Activated CD4-positive, CD25-positive, alpha-beta regulatory T cell treated with anti-CD3 and anti-CD28 coated beads, Interleukin-2, amount 50 U/mL, for 24 hours (primary cell): ENCODE measurements at places on chromosomes 3 and 15.

DNA sequence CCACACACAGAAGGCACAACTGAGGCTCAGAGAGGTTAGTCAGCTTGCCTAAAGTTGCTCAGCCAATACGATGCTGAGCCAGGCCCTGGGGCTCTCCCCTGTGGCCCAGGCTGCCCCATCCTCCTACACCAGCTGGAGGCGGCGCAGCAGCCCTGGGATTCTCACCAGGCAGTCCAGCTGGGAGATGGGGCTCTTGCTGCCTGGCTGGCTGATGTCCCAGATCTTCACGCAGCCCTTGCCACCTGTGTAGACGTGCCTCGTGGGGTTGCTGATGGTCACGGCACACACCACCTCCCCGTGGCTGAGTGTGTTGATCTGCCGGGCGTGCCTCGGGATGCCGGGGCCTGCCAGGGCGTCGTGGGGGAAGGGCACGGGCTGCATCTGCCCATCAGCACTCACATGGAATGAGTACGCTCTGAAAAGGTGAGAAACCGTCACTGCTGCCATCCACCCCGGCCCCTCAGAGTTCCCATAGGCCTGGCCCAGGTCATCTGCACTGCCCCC lies 42.8 kb downstream of the TLE3 start:
- ATAC-seq, result no peak

- no peak for ATAC-seq
Measured at GRCh38 chr3:11364181-11364580, 92.0 kb downstream of the ATG7 start.

- ATAC-seq, result no peak
Measured at GRCh38 chr3:43405888-43406642, 119.7 kb downstream of the SNRK start.

GRCh38 chr3:187077085-187077484 lies 62.2 kb downstream of the RPL39L start:
- no peak for ATAC-seq

GRCh38 chr15:38545179-38545578 lies 19.4 kb downstream of the RASGRP1 start:
- ATAC-seq, result no peak

GRCh38 chr3:179852142-179852905 lies 184.4 kb downstream of the PEX5L start:
- peak; percentile 7 for ATAC-seq

GRCh38 chr3:100761211-100761942 lies 52.1 kb downstream of the TFG start:
- peak; percentile 51 for ATAC-seq

DNA sequence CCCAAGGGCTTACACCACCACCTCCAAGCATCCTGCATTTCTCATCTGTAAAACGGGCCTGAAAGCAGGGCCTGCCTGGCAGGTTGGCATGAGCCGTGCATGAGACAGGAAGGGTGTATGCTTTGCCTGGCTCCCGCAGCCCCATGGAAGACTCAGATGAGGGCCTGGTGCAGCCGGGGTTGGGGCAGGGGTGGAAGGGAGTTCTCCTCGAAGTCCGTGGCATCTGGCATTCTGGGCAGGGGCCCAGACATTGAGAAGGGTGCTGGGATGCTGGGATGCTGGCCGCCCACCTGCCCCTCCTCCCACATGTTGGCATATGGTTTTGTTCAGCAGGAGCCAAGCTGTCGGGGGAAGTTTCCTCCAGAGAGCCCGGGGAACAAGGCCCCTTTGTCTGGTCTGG lies 13.0 kb upstream of the FBLN2 start:
- no peak for ATAC-seq

DNA sequence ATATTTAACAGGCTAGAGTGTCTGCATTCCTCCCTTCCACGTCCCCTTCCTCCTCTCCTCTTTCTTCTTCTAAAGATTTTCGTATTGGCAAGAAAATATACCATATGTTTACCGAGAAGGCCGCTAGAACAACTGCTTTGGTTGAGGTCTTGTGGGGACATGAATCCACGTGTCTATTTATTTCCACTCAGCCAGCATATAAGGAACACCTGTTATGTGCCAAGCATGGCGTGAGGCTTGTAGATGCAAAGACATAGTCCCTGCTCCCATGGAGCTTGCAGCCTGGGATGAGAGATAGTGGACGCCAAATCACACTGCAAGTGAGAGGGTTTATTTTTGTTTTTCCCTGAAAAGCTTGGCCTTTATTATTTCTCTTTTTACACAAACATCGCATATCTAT lies 57.1 kb downstream of the SLC7A14 start:
- no peak for ATAC-seq

DNA sequence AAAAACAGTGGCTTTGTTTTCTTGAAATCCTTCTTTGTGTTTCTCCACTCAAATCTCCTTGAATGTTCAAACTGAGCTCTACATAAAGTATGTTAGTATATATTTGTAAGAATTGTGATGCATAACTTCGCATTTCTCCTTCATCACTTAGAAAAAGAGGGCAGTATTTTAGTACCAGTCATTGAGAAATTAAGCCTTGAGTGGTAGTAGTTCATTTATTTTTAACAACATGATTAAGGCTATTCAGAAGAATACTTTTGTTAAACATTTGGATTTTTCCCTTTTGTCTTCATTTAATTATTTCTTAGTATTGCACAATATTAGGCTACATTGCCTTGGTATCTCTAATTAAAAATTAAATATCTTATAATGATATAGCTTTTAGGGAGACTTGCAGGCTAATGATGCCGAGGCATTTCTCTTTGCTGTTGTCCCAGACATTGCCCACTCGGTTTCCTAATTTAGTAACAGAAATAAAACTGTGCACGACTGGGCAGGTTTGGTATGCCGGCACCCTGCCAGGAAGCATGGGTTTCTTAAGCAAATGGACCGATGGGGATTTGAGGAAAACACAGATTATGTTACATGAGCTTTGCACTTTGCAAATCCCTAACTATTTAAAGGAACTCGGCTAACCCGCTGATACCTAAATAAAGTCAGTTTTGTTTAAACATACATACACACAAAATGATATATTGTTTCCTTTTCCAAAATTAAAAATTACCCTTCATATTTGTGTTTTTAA lies 54.7 kb downstream of the LRRC28 start:
- no peak for ATAC-seq

DNA sequence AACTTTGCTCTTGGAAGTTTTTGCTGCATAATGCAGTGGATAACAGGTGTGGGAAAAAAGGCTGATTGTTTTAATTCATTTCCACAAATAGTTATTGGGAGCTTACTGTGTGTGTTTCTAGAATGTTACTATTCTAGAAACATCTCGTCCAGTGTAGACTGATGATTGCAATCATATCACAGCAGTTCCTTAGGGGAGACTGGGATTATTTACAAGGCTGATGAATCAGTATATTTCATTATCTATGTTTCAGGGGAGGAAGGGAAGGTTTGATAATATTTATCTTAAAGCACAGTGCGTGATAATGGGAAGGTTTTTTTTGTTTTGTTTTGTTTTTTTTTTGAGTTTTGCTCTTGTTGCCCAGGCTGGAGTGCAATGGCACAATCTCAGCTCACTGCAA lies 2.4 kb downstream of the USP13 start:
- ATAC-seq, result no peak

DNA sequence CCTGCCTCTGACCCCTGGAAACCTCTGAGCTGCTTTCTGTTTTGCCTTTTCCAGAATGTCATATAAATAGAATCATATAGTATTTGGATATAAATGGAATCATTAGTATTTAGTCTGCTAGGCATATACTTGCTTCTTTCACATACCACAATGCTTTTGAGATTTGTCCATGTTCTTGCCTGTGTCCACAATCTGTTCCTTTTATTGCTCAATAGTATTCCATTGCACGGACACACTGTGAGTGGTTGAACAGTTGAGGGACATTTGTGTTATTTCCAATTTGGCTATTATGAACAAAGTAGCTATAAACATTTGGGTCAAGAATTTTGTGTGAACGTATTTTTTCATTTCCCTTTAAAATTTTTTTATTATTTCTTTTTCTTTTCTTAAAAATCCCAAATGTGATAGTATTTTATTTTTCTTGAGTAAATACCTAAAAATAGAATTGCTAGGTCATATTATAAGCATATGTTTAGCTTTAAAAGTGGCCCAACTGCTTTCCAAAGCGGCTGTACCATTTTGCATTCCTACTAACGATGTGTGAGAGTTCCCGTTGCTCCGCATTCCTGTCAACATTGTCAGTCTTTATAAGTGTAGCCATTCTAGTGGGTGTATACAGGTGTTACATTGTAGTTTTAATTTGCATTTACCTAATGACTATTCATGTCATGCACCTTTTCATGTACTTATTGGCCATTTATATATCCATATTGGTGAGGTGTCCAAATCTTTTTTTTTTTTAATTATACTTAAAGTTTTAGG lies 26.5 kb downstream of the WDR53 start:
- ATAC-seq, result no peak

DNA sequence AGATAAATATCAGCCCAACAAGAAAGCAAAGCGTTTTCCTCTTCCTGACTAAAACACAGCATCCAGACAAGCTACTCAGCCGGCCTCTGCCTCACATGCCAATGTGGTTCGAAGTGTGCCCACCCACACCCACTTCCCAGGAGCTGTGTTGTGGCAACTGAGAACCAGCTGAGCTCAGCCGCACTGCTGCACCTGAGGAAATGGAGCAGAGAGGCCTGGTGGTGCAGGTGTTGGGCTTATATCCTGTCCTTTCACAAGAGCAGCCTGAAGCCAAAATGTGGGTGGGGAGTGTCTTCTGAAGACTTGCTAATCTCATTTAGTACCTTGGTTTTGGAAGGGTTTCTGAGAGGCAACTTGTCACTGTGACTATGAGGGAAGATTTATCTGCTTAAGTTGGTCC lies 23.0 kb upstream of the RETNLB start:
- ATAC-seq, result no peak

DNA sequence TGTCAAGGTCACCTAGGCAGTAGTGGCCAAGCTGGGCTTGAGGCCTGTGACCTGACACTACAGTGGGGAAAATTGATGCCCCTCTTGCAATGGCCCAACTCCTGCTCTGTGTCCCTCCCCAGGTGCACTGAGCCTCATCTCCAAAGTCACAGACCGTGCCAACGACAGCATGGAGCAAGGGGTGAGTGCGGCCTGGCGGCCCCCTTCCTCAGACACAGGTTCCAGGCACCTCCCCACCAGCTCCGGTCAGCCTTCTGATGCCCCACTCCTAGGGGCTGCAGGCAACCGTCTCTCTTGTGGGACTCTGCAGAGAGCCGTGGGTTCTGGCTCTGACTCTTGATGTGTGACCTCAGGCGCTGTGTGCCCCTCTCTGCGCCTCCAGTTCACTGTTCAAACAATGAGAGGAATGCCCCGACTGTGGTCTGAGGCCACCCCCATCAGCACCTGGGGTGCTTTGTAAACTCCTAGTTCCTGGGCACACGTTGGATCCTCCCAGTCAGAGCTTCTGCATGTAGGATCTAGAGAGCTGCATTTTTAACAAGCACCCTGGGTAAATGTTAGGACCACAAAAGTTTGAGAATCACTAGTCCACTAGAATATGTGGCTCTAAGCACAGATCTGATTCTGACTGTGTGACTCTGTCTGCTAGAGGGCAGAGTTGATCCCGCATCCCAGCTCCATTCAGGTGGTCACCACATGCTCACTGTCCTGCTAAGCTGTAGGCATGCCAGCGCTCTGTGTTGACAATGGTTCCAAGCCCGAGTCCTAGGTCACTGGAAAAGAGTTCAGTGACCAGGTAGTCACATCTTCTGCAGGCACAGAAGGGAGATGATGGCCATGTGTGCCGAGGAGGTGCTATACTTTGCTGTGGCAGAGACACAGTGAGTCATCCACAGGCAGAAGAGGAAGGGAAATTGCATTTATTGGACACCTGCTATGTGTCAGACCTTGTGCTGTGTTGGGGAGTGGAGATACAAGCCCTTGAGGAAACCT lies 46.2 kb upstream of the NR2C2 start:
- ATAC-seq, result no peak

DNA sequence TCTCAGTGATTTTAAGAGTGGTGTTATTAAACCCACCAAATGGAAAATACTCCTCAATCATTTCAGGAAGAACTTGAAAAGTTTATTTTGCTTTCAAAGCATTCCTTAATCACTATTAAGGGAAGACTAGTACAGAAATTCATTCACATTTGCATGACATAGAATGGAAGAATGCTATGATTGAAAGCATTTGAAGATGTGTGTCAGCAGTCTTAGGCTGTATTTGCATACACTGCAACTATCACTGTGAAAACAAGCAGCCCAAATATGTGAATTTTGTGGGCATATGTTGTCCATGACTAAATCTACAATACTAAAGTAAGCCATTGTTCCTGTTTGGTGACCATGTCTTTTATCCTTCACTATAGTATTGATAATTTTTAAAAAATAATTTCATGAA lies 95.8 kb downstream of the CNTN3 start:
- ATAC-seq, result no peak

DNA sequence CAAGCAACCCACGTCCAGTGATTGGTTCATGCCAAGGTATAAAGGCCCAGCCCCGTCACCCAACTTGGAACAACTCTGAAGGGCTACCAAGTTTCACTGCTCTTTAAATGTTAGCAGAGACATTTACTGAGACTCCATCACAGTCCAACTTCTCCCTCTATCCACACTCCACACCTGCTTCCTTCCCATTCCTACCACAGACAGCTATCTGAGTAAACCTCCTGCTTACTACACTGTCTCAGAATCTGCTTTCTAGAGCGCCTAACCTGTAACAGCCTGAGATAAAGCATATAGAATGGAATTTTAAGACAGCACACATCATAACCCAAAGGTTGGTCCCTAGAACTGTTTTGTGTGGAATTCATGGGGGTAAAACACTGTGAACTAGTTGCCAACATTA lies 106.5 kb downstream of the THRB start:
- no peak for ATAC-seq
